RWPE1 (cell line): ENCODE measurements at places on chromosomes 5 and 9.

- no peak for DNase-seq
Observed at GRCh38 chr9:113603773-113604172, 140.2 kb downstream of the RGS3 start.

DNA sequence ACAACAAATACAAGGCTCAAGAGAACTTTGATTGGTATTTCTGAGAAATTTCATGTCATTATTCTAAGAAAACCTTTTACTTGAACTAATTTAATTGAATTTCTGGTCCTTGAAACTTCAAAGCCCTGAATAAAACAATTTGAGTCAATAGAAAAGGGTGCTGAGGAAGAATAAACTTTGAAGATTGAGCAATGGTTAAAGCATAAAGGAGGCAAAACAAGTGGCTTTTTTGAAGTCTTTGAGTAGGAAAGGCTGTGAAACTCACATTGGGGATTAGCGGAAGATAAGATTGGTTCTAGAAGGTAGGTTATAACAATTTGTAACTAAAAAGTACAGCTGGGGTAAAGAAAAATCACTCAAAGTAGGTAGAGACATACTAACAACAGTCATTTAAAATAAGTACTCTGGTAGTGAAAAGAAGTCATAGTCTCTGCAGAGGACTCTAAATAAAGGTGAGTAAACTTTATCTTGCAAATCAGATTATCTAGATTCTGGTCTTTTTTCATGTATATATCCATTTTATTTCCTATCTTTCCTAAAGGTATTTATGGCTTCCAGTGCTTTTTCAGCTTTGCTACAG lies 6.4 kb upstream of the PLPP1 start:
- DNase-seq: no peak

DNA sequence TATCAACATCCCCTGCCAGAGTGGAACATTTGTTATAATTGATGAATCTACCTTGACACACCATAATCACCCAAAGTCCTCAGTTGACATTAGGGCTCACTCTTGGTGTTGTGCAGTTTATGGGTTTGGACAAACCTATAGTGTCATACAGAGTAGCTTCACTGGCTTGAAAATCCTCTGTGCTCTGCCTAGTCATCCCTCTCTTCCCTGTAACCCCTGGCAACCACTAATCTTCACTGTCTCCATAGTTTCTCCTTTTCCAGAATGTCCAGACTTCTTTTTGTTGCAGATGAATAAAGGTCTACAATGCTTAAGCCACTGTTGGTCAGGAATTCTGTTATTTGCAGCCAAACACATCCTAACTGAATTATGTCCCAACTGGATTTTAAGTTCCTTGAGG lies 22.5 kb upstream of the SUB1 start:
- no peak for DNase-seq

GRCh38 chr5:176379881-176380280 lies 8.5 kb downstream of the NOP16 start:
- DNase-seq: no peak

- DNase-seq: no peak
Observed at GRCh38 chr5:39652036-39652435, 227.3 kb upstream of the DAB2 start.

DNA sequence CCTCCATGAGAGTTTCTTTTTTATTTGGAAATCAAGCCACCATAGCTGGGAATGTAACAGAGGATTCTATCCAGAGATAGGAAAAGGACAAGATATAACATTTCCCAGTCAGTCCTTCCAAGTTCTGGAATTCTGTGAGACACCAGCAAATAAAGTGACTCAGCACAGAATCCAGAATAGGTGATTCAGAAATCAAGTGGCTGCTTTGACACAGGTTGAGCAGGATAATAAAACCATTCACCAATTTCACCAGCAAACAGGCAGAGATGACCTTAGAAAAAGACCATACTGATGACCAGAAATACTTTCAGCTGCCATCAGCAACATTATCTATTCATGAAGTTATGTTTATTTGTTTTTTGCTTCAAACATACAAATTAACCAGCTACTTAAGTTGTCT lies 491.5 kb upstream of the TUSC1 start:
- peak; percentile 13 for DNase-seq
